Activated naive CD8-positive, alpha-beta T cell treated with anti-CD3 and anti-CD28 coated beads, Interleukin-2, amount 50 U/mL, for 24 hours (primary cell): ENCODE measurements at places on chromosomes 12 and 14.
A peak's percentile ranks its signal among the peaks of the same experiment; 100 is the strongest.

DNA sequence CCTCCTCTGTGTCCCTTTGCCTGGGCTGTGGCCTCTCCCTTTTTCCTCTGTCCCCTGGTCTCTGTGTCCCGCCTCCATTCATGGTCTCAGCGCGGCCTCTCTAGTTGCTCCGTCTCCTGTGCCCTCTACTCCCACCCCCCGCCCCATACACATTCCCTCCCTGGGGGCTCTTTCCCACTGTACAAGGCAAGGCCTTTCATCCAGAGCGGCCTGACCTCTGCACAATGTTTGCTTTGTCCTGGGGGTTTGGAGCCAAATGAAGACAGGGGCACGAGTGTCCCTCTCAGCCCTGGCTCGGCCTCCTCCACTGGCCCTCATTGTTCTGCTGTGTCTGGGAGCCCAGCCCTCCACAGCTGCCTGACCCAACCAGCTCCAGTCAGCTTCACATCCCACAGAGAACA, 678.6 kb downstream of the BCL11B start:
- no peaks in the 10 kb centered on the region for H3K4me1 ChIP-seq
- no peak for DNase-seq
- no peak overlapping the region for H3K4me3 ChIP-seq

DNA sequence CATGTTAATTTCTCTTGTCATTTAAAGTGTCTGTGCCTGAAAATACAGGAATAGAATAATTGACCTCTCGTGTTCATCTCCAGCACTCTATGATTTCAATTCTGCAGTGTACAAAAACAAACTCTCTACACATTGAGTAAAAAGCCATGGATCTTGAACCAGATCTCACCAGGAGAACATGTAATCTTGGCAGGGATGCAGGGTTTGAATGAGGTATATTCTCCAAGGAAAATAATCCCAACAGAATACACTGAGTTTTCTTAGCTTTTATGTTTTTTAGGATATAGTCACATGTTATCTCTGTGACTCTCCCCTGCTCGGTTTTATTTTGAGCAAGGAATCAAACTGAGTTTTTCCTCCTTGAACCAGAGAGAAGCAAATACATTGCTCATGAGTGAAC, 224.7 kb downstream of the PIK3C2G start:
- no peak overlapping the region for H3K27ac ChIP-seq
- H3K36me3 ChIP-seq: no peaks in the 10 kb centered on the region
- no peaks in the 10 kb centered on the region for H3K27me3 ChIP-seq
- H3K4me3 ChIP-seq: no peak overlapping the region
- DNase-seq: no peak
- no peaks in the 10 kb centered on the region for H3K4me1 ChIP-seq

DNA sequence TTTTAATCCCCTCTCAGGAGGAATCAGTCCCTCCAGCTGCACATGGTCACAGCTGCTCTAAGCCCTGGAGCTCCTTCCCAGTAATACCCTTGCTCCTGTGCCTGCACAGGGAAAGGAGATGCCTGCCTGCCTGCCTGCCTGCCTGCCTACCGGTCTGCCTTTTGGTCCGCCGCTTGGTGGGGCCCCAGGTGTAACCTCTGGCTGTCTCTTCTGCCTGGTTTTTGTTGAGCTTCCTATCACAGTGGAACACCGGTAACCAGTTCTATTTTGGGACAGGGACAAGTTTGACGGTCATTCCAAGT, 99.8 kb downstream of the DAD1 start:
- peak overlapping the region; percentile 88 for H3K4me3 ChIP-seq
- H3K27ac ChIP-seq: peak overlapping the region; percentile 95
- no peaks in the 10 kb centered on the region for H3K27me3 ChIP-seq
- no peak for DNase-seq
- peaks cover 53% of the 10 kb centered on the region for H3K36me3 ChIP-seq
- peaks cover 54% of the 10 kb centered on the region for H3K4me1 ChIP-seq

GRCh38 chr14:64734990-64735389, 30.8 kb downstream of the PLEKHG3 start:
- no peaks in the 10 kb centered on the region for H3K27me3 ChIP-seq
- no peak overlapping the region for H3K4me3 ChIP-seq
- H3K27ac ChIP-seq: no peak overlapping the region
- DNase-seq: no peak
- H3K4me1 ChIP-seq: peaks cover 4% of the 10 kb centered on the region
- no peaks in the 10 kb centered on the region for H3K36me3 ChIP-seq

DNA sequence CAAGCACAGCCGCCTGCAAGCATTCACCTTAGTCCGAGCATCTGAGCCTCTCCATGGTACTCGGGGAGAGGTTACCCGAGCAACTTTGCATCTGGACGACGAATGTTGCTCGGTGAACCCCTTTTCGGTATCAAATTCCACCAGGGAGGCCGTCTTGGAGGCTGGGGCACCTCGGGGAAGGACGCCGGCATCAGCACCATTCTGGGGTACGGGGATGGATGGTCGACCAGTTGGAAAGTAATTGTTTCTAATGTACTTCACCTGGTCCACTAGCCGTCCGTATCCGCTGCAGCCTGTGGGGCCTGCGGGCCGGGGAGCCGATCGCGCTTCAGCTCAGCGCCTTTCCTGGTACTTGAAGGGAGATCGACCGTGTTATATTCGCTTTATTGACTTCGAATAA, 161.7 kb upstream of the RTL1 start:
- H3K4me3 ChIP-seq: no peak overlapping the region
- no peak overlapping the region for H3K27ac ChIP-seq
- H3K36me3 ChIP-seq: no peaks in the 10 kb centered on the region
- no peak for DNase-seq
- H3K27me3 ChIP-seq: peaks cover 1% of the 10 kb centered on the region

DNA sequence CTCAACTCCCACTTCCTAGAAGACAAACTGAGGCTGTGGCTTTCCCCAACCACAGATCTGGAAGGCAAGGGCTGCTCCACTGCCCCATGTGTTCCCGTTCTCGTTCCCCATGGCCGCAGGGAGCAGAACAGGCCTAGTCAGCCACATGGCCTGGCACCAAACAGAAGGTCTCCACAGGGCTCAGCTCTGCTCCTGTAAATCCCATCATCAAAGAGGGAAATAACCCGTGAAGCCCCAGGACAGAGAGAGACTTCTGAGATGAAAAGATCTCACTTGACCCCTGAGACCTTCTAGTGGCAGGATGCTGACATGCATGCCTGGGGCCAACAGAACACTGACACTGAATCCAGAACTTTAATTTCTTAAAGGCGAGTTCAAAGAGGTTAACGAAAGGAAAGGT, 68.9 kb downstream of the BCL11B start:
- H3K36me3 ChIP-seq: peaks cover 29% of the 10 kb centered on the region
- DNase-seq: no peak
- peaks cover 100% of the 10 kb centered on the region for H3K4me1 ChIP-seq
- peak overlapping the region; percentile 64 for H3K4me3 ChIP-seq

DNA sequence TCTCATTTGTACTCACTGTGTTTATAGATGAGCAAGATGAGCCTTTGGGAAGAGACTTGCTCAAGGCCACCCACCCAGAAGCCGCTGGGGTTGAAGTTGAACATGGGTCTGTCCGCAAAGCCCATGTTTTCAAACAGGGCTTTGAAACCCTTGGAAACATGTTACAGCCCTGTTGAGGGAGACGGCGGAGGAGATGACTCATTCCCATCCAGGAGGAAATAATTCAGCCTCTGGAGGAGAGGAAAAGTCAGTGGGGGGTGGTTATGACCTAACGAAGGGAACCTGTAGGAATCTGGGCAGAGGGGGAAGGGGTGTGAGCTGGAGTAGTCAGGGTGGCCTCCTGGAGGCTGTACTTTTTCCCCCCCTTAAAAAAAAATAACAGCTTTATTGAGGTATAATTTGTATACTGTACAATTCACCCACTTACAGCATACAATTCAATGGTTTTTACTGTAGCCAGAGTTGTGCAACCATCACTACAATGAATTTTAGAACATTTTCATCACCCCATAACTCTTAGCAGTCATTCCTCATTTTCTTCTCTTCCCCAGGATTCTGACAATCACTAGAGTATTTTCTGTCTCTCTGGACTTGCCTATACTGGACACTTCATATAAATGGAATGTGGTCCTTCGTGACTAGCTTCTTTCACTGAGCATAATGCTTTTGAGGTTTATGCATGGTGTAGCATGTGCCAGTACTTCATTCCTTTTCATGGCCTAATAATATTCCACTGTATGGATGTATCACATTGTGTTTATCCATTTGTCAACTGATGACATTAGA, 1.9 kb upstream of the RIN3 start:
- H3K27me3 ChIP-seq: no peaks in the 10 kb centered on the region
- H3K4me1 ChIP-seq: peaks cover 42% of the 10 kb centered on the region
- H3K4me3 ChIP-seq: no peak overlapping the region
- peaks cover 2% of the 10 kb centered on the region for H3K36me3 ChIP-seq

- no peak overlapping the region for H3K27ac ChIP-seq
- DNase-seq: peak; percentile 82
- no peaks in the 10 kb centered on the region for H3K4me1 ChIP-seq
- H3K36me3 ChIP-seq: peaks cover 45% of the 10 kb centered on the region
- no peaks in the 10 kb centered on the region for H3K27me3 ChIP-seq
Observed at GRCh38 chr14:103500148-103500990, 22.3 kb downstream of the CKB start.

GRCh38 chr14:69696633-69697557, 70.0 kb upstream of the SRSF5 start:
- peaks cover 85% of the 10 kb centered on the region for H3K4me1 ChIP-seq
- H3K36me3 ChIP-seq: peaks cover 2% of the 10 kb centered on the region
- H3K4me3 ChIP-seq: no peak overlapping the region
- no peak for DNase-seq

DNA sequence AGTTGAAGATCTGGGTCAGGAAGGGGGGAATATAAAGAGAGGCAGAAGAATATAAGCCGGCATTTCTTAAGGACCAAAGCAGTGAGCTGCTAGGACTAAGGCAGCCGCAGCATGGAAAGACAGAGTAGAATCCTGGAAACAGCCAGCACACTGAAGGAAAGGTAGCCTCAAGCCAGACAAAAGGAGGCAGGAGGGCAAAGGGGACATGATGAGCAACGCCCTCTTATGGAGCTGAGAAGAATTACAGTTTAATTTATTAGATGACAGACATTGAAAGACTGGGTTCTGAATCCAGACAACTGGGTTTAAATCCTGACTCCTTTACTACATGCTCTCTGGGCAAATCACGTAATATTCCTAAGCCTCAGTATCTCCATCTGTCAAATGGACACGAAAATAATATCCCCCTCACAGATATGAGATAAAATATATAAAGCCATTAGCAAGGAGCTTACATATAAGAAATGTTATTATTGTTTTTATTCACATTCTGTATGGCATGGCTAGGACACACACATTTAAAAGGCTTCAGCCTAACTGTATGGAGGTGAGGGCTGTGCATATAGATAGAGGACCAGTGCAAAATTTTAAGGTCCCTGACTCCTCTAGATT, 8.1 kb upstream of the PCED1B start:
- no peak overlapping the region for H3K4me3 ChIP-seq
- no peaks in the 10 kb centered on the region for H3K27me3 ChIP-seq
- H3K36me3 ChIP-seq: peaks cover 9% of the 10 kb centered on the region
- peaks cover 26% of the 10 kb centered on the region for H3K4me1 ChIP-seq
- DNase-seq: no peak
